ENCODE measurements at places on chromosomes 7 and 10.

GRCh38 chr10:101848894-101849351 lies 5.3 kb upstream of the KCNIP2 start:
- DNase-seq, result no peak

DNA sequence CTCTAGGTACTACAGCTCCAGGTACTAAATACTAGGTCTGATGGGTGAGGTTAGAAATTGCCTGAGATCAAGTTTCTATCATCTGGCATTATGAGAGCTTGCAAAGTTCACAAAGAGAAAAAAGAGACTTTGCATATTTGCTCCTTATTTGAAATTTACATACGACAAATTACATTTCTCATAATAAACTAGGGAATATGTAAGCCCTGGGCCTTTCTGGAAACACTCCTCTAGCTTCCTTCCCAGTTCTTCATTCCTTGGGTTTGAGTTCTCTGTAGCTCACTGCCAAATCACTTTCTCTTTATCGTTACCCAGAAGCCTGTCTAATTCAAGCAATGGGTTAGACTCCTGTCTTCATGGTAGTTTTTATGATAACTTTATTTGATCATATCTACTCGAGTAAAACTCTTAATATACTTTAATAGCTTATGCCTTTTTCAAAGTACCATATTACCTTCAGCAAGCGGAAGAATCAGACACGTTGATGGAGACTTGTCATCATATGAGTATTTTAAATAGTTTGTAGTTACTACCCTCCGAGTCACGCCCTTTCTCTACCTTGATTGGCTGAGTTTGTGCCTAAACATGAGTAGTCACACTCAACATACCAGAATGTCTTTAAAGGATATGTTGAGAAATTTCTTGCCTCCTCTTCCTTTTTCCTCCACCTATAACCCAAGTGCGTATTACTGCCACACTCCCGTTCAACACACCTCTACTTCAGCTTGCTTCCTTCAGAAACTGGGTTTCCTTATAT lies 150.5 kb downstream of the DKK1 start:
- DNase-seq, result no peak

DNA sequence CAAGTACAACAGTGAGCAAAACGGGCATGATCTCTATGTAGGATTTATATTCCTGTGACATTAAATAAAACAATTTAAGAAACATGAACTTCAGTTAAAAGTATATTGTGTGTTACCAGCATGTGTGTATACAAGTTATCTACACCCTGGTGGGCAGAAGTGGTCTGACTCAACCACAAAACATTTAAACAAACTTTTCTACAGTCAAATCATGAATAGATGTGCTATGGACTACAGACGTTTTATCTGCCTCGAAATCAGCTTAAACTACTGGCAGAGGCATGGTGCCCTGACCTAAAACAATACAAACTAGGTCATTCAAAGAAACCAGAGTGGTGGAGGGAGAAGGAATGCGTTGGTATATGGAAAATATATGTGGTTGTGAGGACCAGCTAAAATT lies 3.6 kb downstream of the ARL3 start:
- DNase-seq, result peak; percentile 54

DNA sequence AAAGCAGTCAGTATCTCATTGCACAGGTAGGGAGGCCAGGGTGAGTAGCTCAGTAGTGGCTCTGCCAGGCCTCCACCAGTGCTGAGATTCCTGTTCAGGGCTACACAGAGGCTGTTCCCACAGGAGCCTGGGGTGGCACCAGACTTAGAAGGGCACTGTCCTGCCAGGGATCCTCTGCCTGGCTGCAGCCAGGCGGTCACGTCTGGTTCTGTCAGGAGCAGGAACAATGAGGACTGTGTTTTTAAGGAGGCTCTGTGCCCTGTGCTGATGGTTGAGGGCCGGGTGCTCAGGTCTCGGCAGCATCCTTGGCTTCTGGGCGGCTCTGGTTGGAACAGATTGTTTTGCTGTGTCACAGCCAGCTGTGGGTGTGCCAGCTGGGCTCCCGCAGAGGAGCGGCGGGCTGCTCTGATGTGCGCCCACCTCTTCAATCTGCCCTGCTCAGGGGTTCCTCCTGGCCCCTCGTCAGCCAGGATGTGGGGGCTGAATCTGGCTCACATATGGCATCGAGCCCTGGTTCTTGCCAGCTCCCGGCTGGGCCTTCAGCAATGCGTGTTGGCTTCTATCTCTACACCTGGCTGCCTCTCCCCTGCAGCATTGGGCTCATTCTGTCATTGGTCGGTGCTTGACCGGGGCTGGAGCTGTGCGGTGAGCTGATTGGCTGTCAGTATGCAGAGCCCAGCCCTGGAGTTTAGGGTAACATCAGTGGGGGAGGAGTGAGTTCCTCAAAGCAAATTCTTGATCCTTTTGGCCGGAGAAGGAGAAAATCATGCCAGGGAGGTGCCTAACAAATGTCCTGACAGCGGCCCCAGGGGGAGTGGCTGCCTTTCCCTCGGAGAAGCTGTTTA lies 41.2 kb downstream of the TACR2 start:
- no peak for DNase-seq

DNA sequence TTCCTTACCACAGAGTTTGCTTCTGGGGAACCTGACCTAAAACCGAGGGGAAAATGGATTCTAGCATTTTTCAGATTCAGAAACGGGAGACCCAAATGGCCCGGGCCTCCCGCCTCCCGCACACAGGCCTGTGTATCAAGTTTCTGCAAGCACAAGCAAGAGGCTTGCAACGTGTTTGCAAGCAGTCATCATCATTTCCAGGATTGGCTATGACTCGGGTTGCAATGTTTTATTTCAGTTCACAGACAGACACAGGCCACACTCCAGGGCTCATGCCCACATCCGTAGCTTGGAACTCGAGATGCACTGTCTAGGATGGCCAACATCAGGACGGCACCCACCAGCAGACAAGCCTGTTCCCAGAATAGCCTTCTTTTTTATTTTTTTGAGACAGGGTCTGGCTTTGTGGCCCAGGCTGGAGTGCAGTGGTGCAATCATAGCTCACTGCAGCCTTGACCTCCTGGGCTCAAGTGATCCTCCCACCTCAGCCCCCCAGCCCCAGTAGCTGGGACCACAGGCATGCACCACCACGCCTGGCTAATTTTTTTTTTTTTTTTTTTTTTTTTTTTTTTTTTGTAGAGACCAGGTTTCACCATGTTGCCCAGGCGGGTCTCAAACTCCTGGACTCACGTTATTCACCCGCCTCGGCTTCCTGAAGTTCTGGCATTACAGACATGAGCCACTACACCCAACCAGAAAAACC lies 68.1 kb upstream of the FOXK1 start:
- no peak for DNase-seq

GRCh38 chr7:84664626-84665025 lies 470.0 kb upstream of the SEMA3A start:
- DNase-seq, result no peak

- no peak for DNase-seq
These were observed 58.9 kb downstream of the SFMBT2 start for GRCh38 chr10:7351894-7352293.

DNA sequence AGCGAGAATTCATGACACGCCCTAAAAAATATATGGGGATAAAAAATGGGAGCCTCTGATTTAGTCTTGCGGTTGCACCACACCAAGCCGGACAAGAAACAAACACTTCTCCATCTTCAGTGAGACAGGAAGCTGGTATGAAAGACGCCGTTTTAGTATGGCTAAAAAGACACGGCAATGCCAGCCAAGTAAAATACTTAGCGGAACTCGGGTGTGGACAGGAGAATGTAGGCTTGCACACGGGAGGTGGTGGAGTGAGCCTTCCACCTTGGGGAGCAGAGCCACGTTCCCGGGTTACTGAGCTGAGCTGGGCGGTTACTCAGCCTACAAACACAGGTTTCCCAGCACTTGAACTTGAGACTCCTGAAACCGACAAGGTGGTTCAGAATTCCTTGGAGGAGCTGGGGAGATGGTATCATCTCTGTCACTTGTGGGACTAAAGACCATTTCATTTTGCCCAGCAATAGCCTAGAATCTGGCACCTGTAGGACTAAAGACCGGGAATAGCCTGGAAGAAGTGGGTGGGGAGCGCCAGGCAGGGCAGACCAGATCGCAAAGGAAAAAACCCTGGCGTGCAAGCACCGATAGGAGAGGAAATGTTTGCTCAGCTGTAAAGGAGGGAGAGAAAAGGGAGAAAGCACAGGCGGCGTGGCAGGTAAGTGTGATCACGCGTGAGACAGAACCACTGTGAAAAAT lies 34.8 kb upstream of the SEPHS1 start:
- peak; percentile 36 for DNase-seq

- DNase-seq, result peak; percentile 1
These were observed 1127.7 kb downstream of the REEP3 start for GRCh38 chr10:64648915-64649314.

DNA sequence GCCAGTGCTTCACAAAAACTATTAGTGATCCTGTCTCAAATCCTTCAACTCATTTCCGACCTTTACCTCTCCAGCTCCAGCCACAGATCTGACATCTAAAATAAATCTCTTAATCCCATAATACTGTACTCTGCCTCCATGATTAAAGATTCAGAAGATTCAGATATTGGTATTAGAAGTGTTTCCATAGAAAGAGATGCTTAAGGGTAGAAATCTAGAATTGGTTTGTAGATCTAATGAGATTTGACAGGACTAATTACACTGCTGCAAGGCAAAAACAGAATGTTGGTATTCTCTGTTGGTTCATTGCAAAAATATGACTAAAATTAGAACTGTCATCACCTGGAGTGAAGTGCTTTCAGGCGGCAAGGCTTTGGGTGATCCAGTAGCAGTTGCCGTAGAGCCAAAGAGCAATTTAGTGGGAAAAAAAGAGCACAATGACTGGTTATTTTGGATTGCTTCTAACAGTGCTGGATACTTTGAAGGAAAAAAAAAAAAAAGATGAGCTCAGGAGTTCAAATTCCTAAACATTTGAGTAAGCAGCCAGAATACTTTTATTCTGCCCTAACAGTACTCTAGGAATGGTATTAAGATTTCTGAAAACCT lies 940.1 kb upstream of the SORCS1 start:
- no peak for DNase-seq

- no peak for DNase-seq
These were observed 102.0 kb downstream of the GRK5 start for GRCh38 chr10:119309423-119309770.

DNA sequence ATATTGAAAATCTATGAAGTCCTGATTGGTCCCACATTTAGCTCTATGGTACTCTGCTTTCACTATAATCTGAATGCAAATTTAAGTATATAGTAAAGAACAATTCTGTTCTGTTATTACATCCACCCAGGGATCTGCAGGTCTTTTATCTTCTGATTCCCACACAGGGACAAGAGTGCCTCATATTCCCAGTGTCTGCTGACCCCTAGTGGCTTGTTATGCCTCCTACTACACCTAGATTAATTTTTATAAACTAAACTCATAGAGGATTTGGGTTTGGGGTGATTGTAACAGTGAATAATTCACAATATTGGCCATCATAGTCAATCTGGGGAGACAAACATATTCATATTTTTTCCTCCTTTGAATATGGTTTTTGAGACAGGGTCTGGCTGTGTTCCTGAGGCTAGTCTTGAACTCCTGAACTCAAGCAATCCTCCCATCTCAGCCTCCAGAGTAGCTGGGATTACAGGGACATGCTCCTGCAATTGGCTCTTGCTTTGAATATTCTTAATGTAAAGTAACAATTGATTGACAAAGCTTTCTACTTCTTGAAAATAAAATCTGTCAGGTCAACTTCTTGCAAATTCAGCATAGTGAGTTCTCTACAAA lies 282.1 kb downstream of the KCND2 start:
- peak; percentile 49 for DNase-seq

DNA sequence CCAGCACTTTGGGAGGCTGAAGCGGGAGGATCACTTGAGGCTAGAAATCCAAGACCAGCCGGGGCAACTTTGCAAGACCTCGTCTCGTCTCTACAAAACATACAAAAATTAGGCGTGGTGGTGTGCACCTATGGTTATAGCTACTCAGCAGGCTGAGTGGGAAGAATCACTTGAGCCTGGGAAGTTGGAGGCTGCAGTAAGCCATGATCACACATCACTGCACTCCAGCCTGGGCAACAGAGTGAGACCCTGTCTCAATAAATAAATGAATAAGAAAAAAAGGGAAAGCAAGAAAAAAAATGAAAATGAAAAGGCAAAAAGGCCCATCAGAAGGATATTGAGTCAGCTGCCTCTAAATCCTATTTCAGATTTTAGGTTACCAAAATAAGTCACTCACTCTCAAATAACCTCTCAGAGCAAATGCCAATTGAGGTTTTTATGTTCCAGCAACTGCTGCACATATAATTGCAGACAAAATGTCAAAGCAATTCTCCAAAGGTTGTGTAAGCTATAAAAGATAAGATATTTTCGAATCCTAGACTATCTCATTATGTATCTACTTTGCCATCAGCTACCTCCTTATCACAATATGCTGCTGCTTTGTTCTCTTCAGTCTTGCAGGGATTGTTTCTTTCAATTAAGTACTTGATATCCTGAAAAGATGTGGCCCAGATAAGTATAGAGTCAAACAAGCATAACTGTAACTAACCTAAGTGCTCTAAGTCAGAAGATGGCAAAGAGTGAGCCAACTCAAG lies 4.7 kb downstream of the BAZ1B start:
- DNase-seq, result no peak
